ENCODE measurements at places on chromosomes 16 and 17. TPM values are rescaled to one million over a fixed set of nuclear protein-coding genes. Genes with fewer than 3 reads are reported as not detected.

GRCh38 chr16:25140459-25140858 lies 28.9 kb downstream of the LCMT1 start:
- DNase-seq = peak; percentile 5

DNA sequence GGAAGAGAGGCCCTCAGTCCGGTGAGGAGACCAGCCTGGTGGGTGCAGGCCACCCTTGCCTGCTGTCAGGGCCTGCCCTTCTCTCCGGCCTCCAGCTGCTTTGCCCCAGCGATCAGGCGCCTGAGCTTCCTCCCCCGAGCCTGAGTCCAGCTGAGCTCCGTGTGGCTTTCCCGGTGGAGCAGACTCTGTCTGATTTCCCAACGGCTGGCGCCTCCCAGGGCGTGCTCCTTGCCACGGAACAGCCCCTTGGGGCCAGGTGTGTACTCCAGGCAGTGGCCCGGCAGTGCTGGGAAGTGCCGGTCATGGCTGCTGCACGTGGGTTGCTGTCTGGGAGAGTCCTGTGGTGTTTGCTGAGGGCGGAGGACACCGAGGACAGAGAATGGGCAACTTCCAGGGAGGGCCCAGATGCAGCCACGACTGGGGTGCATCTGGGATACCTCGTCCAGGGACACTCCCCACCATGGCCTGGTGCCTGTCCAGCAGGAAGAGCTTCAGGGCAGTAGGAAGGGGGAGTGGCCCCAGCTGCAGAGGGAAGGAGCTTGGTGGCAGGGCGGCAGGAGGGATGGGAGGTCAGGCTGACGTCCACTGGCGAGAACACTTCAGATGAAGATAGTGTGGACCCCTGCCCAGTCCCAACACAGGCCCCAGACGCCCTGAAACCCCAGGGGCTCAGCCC lies 22.5 kb downstream of the METRNL start:
- DNase-seq = no peak

DNA sequence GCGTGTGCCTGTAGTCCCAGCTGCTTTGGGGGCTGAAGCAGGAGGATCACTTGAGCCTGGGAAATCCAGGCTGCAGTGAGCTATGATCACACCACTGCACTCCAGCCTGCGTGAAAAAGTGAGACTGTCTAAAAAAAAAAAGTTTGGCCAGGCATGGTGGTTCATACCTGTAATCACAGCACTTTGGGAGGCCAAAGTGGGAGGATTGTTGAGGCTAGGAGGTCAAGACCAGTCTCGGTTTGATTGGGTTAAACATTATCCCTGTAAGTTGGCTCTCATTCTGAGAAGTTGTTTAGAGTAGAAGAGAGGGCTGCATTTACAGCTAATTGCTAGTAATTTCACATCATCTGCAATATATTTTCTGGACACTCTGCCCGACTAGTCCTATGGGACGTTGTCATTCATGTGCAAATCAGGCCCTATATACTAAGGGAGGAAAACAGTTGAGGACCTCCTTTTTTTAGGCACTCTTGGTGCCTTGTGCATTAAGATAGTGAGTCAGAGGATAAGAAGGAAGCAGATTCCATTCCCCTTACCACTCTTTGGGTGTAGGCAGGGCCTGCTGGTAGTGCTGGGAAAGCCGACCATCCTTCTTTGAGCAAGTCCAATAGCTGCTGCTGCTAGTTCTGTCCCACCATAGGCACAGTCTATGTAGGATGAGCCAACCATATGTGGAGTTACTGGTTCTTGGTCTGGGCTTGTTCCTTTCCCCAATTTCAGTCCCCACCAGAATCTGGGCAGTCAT lies 18.7 kb downstream of the HMOX2 start:
- peak; percentile 58 for DNase-seq

GRCh38 chr16:85253084-85253941 lies 141.0 kb upstream of the CIBAR2 start:
- peak; percentile 31 for DNase-seq

LRRC75A gene
- total RNA-seq = 15.8 TPM

- DNase-seq = peak; percentile 94
Observed at GRCh38 chr17:80891397-80892018, 100.1 kb upstream of the CHMP6 start.

GAS2L2 gene
- not detected for total RNA-seq

DNA sequence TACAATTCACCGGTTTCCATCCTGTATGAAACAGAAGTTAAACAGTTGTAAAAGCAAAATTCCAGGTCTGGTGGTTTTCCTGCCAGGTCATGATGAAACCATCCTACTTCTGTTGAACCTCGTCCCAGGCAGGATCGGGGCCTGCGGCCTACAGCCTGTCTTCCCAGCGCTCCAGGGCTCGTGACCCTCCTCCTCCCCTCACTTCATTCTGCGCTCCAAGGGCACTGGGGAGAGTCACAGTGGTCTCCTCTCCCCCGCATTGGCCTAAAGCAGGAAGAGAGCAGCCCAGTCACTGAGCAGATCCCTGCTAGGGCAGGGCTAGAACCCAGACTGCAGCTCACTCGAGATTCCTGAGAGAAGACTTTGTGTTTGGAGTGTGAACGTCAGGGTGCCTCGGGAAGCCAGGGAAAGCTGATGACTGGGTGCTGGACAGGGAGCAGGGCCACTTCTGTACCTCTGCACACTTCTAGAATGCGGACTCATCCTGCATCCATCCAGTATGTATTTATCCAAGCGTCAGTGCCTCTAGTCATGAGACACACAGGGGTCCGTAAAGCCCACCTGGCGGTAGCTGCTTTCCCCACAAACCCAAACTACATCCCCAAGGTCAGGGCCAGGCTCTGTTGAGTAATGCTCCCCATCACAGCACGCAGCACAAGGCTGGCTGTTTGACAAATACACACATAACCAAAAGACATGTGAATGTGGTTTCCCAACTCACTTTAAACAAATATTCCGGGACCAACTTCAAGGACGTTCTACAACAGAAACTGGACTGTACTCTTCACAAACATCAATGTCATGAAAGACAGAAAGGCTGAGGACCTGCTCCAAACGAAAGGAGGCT lies 1.7 kb upstream of the ITGAE start:
- peak; percentile 79 for DNase-seq

DNA sequence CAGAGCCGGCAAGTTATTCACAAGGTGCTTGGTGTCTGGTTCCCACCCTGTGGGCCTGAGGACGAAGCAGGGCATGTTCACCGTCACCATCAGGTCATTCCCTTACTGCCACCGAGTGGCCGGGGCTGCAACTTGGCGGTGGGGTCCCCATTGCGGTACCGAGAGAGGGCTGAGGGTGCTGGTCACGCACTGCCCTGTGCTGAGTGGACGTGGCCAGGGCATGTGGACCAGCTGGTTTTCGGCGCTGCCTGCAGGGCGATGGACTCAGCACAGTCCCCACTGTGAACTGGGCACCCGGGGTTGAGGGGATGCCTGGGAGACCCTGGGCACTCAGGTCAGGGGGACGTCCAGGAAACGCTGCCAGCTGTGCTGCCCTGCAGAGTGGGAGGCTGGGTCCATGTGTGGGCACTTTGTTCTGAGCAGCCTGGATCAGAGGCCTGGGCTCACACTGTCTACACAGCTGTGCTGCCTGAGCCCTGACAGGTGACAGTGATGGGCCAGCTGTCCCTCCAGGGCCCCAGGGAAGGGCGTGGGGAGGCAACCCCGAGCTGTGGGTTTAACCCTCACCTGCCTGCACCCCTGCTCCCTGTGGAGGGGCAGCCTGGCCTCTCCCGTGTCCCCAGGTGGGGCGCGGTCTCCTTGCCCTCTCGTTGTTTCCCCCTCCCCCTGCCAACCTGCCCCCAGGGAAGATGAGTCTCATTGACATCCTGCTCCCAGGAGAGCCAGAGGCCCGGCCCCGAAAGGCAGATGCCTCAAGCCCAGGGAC lies 39.3 kb upstream of the GNG13 start:
- no peak for DNase-seq

- DNase-seq = peak; percentile 33
Observed at GRCh38 chr16:62190426-62190825, 154.2 kb upstream of the CDH8 start.

All from PC-3 (cell line).